ENCODE measurements at places on chromosomes 2 and 18.
A peak's percentile ranks its signal among the peaks of the same experiment; 100 is the strongest.

- no peak for DNase-seq
These were observed 217.1 kb upstream of the SLC35G4 start for GRCh38 chr18:11392292-11392691.

GRCh38 chr2:235587202-235587601, 93.4 kb downstream of the AGAP1 start:
- no peak for DNase-seq

DNA sequence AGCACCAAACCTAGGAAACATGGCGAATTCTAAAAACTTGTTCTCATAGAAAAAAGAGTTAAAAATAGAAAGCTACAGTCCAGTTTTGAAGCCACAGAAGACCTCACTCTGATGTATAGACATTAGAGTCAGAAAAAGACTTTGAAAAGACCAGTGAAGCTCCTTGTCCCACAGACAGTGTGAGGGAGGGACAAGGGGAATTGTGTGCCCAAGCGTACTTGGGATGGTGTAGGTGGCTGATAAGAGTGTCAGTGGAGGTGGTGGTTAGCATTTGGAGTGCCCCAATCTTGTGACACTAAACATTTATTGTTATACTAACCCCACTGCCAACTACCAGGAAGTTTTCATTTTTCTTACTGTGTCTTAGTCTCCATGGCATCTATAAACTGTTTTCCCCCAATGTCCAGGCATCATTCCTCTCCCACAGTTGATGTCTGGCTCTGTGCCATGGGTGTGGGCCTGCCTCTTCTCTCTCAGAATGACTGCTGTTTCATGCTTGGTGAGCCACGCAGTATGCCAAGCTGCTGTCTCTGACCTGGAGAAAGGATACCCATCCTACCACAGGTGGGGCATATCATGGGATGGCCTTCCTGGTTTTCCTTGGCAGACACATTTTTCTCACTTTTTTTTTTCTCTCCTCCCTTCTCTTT, 161.4 kb downstream of the RPIA start:
- no peak for DNase-seq

DNA sequence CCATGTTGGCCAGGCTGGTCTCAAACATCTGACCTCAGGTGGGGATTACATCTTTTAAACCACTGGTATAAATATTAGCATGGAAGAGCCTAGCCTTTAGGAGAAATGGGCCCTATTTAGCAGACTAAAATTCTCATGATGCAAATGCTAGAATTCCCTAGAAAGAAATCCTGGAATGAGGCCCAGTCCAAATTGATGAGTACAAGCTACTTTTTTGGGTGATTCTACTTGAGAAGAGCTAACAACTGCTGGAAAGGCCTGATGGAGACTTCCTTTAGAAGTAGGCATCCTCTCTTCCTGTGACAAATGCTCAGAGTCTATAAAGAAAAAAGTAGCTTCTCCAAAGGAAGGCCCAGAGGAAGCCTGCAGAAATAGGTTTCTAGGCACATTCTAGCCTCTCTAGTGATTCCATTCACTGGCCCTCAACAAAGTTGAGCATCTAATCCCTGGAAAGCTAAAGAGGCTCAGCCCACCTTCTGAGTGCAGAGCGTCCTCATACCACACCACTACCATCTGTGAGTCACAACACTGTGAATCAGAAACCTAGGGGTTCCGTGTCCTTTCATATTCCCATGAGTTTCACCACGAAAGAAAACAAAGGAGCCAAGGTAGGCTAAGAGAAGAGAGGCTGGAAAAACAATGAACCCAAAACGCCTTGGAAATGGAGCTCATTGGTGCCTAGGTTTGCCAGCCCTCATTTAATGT, 183.1 kb downstream of the C1D start:
- peak; percentile 76 for DNase-seq

GRCh38 chr18:70705831-70706416, 417.1 kb downstream of the SOCS6 start:
- DNase-seq = no peak

DNA sequence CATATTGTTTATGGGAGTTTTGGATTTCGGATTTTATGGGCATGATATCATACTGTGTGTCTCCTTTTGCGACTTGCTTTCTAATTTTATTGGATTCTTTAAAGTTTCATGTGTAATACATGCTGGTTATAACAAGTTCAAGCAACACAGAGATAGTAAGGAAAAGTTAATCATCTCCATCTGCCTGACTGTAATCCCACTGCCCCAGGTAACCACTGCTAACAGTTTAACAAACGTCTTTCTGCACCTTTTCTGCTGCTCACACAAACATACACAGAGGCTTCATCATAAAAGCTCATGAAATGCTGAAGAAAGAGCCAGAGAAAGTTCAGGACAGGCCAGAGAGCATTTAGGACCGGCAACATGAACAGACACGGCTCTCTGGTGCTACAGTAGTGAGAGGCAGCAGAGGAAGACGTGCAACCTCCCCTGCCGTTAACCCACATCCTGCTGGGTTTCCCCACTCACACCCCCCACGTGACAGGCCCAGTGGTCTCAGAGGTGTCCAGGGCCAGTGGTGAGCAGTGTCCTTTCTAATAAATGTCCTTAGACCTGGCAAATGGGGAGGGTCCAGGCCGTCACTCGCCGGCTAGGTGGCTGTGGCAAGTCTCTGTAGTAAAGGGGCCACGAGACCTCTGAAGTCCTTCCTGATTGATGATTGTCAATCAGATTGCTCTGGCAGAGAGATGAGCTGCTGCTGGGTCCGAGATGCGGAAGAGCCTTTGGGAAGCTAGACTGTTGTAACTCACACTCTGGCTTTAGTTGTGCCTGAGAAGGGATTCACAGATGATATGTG, 43.0 kb upstream of the SLC1A4 start:
- no peak for DNase-seq

GRCh38 chr2:23745726-23746105, 181.2 kb downstream of the ATAD2B start:
- DNase-seq = peak; percentile 76
